ENCODE measurements at places on chromosomes 1 and 21.

- peak; percentile 47 for DNase-seq
Observed at GRCh38 chr1:229253151-229253974, 17.5 kb upstream of the RAB4A start.

DNA sequence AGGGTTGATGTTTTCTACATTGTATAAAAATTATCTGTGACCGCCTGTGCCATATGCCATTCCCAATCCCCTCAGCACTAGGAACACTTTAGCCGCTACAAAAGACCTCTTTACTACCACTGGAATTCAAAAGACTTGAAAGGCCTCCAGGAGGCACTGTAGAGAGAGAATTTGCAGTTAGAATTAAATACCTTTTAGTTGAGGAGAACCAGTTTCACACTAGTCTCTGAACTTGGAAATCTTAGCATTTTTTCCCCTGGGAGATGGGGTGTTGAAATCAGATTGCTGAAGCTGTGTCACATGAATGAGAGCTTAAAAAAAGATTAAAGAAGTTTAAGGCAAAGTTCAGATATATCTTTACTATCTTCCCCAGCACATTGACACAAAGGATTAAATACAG is 291.0 kb downstream of the ADGRL2 start:
- no peak for DNase-seq

- DNase-seq: no peak
Observed at GRCh38 chr1:151478923-151479322, 19.6 kb upstream of the POGZ start.

DNA sequence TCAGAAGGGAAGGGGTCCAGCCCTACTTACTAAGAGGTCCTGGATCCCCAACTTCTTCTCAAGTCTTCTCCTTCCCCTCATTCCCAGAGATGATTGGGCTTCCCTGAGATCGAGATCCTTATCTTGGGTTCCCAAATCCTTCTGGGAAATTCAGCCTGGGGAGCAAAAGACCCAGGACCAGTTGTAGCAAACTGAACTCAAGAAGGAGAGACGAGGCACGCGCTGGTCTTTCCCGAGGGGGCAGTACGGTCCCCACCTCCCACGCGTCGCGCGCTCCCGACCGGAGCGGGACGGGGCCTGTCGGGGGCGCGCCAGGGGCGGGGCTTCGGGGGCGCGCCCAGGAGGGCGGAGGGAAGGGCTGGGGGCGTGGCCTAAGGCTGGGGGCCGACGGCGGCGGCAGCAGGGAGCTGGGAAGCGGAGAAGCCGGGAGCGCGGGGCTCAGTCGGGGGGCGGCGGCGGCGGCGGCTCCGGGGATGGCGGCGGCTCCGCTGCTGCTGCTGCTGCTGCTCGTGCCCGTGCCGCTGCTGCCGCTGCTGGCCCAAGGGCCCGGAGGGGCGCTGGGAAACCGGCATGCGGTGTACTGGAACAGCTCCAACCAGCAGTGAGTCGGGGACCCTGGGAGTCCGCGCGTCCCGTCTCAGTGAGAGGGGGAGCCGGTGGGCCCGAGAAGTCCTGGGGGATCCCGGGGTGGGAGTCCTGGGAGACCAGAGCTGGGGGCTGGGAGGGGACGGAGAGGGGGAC is at the start of gene EFNA3:
Gene EFNA3, plus strand, starts transcription at position 369 of the 741 bp plus-strand sequence. Its CDS starts 105 bp downstream, at position 474.
- DNase-seq: peak; percentile 32

GRCh38 chr1:64437453-64437852 is 32.5 kb upstream of the CACHD1 start:
- no peak for DNase-seq

DNA sequence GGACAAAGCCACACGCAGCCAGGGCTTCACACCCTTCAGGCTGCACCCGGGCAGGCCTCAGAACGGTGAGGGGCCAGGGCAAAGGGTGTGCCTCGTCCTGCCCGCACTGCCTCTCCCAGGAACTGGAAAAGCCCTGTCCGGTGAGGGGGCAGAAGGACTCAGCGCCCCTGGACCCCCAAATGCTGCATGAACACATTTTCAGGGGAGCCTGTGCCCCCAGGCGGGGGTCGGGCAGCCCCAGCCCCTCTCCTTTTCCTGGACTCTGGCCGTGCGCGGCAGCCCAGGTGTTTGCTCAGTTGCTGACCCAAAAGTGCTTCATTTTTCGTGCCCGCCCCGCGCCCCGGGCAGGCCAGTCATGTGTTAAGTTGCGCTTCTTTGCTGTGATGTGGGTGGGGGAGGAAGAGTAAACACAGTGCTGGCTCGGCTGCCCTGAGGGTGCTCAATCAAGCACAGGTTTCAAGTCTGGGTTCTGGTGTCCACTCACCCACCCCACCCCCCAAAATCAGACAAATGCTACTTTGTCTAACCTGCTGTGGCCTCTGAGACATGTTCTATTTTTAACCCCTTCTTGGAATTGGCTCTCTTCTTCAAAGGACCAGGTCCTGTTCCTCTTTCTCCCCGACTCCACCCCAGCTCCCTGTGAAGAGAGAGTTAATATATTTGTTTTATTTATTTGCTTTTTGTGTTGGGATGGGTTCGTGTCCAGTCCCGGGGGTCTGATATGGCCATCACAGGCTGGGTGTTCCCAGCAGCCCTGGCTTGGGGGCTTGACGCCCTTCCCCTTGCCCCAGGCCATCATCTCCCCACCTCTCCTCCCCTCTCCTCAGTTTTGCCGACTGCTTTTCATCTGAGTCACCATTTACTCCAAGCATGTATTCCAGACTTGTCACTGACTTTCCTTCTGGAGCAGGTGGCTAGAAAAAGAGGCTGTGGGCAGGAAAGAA is 8.1 kb downstream of the PSRC1 start:
- DNase-seq: peak; percentile 34

- DNase-seq: no peak
Observed at GRCh38 chr1:219138747-219139146, 34.9 kb upstream of the LYPLAL1 start.

- no peak for DNase-seq
Observed at GRCh38 chr1:171881442-171881841, 40.1 kb downstream of the DNM3 start.

DNA sequence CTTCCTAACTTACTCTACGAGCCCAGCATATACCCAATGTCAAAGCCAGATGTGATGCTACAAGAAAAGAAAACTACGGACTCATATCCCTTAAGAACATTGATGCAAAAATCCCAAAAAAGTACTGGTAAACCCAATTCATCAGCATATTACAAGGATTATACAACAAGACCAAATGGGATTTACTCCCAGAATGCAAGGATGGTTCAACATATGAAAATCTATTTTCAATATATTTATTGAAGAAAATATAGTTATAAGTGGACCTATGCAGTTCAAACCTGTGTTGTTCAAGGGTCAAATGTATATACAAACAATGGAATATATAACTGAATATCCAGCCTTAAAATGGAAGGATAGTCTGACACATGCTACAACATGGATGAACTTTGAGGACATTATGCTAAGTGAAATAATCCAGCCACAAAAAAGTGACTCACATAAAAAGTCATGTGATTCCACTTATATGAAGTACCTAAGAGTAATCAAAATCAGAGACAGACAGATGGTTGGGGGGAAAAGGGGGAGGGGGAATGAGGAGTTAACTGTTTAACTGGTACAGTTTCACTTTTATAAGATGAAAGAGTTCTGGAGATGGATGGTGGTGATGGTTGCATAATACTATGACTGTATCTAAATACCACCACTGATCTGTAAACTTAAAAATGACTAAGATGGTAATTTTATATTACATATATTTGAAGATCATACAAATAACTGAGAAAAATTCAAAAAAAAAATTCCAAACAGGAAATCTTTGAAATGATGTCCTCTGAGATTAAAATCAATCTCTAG is 3.7 kb upstream of the KLF18 start:
- peak; percentile 5 for DNase-seq

- DNase-seq: no peak
Observed at GRCh38 chr1:54652168-54652567, 10.6 kb downstream of the MROH7 start.

GRCh38 chr1:207218512-207219362 is 102.7 kb upstream of the CD55 start:
- no peak for DNase-seq

DNA sequence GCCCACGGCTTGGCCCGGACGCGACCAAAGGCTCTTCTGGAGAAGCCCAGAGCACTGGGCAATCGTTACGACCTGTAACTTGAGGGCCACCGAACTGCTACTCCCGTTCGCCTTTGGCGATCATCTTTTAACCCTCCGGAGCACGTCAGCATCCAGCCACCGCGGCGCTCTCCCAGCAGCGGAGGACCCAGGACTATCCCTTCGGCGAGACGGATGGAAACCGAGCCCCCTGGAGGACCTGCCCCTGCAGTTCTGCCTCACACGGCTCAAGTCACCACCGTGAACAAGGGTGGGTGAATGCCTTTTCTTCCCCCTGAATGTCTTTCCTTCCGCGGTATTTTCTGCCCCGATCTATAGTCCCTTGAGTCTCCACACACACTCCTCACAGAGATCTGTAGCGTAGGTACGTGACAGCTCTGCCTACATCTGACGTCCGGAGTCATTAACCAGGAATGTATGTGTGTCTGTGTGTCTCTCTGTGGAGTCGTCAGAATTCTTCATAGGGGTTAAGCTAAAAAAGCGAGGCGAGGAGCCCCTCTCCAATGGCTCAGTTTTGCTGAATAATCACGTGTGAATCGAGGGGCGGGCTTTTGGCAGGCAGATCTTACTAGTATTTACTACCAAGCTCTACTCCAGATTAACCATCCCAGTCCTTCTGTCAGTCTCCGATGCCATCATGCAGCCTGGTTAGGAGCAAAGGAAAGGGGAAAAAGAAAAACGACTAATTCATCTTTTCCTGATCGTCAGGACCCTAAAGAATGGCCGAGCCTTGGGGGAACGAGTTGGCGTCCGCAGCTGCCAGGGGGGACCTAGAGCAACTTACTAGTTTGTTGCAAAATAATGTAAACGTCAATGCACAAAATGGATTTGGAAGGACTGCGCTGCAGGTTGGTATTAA is at the start of gene CDKN2C:
Gene CDKN2C, plus strand, starts transcription at position 635 of the 898 bp plus-strand sequence. Its CDS starts 124 bp downstream, at position 759.
- DNase-seq: peak; percentile 81

- no peak for DNase-seq
Observed at GRCh38 chr1:229091721-229092136, 179.2 kb upstream of the RAB4A start.

GRCh38 chr1:47776667-47777131 is 220.5 kb downstream of the TRABD2B start:
- no peak for DNase-seq
